ENCODE measurements at places on chromosomes 12 and 14.

- no peak for DNase-seq
Measured at GRCh38 chr12:111424189-111424792, 18.6 kb downstream of the SH2B3 start.

DNA sequence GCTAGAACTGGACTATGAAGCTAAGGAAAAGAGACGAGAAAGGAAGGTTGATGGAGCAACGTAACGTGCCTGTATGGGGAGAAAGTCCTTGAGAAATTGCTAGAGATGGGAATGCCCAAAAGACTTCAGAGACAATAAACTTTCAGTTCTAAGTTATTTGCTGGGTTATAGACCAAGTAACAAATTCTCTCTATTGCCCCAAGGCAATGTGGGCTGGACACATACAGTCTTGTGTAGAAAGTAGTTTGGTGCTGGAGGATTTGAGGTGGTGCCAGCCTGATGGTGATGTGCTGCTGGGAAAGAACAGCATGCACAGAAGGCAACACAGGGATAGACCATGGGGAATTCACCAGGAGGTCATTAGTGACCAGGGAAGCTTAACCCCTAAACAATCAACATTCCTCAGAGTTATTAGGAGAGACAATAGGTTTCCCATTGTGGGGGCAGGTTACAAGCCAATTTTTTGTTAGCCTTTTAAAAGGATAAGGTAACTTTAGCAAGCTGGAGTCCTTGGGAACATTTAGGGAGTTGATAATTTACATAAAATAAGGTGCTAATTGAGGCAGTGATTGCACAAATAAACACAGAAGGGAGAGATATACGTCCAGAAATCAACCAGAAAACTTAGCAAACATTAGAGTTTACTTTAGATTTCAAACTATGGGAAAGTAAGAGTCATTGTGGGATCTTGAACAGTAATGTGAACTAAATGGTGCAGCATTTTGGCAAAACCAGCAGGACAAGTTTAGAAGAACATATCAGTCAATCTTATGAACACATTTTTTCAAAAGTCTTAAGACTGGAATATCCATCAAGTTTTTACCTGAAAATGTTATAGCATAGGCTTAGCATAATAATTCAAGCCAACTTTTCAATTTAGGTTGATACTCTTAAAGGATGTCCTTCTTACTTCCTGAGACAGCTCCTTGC lies 61.4 kb downstream of the LMNTD1 start:
- DNase-seq, result no peak

DNA sequence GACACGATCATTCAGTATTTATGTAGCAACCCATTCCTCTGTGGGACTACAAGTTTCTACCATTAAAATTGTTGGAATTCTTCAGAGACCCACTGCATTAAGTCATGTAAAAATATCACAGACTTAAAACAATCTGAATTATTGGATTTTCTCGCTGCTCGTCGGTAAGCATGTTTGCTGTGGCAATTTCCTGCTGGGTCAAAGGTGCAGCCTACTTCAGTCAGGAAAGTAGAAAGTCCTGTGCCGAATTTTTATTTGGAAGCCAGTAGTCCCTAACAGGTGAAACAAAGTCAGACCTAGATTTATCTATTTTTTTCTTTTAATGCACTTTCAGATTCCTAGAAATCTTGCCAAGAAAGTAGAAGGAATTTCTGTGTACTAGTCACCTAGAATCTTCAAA lies 110.4 kb upstream of the MYL2 start:
- no peak for DNase-seq

DNA sequence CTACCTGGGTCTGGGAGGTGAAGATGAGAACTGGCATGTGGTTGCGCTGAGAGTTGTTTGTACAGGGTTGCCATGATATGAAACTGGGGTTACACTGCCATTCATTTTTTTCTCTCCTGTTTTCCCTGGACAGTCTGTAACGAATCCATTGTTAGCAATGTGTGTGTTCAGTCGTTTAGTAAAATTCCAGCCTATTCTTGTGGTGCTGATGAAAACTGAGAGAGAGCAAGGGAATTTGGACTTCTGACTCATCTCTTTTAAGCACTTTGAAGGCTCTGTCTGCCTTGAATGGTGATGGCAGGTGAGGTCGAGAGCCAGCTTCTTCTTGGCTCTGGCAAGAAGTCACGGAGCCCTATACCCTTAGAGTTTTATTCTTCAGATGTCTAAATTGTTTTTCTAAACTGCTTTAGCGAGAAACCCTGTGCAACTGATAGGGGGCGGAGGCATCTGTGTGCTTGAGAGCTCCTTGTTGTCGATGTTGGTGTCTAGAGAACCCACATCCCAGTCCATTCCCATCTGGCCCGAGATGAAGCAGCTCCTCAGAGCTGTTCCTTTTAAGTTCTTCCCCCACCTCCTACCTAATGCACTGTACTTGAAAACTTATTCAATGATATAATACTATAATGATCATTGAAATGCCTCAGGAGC lies 204.4 kb downstream of the TMX1 start:
- no peak for DNase-seq

DNA sequence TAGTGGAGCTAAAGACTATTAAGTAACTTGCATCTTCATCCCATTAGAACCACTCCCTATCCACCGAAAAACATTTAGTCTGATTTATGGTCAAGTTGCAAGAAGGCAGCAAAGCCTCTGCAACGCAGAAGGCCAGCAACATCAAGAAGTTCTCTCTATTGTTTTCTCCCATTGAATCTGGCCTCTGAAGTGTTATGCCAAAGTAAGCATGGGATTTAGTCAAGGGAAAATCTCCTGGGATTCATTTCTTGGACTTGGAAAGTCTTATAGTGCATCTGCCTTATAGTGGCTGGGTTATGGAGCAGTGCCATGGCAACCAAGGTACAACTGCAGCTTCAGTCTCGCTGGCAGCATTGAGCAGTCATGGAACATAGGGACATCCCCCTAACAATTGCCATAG lies 87.7 kb upstream of the KRR1 start:
- no peak for DNase-seq

GRCh38 chr12:52473768-52474167 lies at the start of gene KRT6C:
TSS of gene KRT6C (minus strand) at chr12:52473805. CDS start at chr12:52473737, 68 bp downstream.
- no peak for DNase-seq

GRCh38 chr12:68158432-68158831 lies 1.1 kb downstream of the IFNG start:
- DNase-seq, result peak; percentile 83
